ENCODE measurements at places on chromosomes 6 and 20.

GRCh38 chr20:10508468-10509251, 73.6 kb downstream of the SLX4IP start:
- DNase-seq, result peak; percentile 66

DNA sequence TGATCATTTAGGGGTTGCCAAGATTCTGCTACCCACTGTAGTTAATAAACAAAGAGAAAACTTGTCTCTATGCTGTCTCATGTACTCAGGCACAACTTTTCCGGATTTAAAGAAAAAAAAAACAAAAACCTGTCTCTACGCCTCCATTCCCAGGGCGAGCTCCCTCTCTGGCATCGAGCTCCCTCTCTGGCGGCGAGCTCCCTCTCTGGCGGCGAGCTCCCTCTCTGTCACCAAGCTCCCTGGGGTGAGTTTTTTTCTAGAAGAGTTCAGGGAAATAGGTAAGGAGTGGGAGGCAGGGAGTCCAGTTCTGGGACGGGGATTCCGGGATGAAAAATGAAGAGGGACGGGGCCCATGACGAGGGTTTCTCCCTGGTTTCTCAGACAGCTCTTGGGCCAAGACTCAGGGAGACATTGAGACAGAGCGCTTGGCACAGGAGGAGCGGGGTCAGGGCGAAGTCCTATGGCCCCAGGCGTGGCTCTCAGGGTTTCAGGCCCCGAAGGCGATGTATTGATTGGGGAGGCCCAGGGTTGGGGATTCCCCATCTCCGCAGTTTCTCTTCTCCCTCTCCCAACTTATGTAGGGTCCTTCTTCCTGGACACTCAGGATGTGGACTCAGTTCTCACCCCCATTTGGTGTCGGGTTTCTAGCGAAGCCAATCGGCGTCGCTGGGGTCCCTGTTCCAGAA, 16.5 kb upstream of the HLA-A start:
- peak; percentile 20 for DNase-seq

DNA sequence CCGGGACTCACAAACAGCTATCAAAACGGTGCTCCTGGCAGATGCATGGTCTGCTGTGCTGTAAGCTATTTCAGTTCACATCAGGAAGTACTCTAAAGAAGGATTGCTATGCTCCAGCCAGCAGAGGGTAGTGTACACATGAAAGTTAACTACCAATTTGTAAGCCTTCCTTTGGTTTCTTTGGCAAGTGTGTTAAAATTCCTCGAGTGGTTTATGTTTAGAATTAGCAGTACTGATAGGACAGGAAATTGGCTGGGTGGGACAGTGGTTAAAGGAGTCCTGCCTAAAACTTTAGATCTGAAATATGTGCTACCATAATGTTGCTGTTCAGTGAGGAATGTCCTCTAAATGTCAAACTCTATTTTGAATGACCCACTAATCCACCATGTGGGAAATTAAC, 47.4 kb downstream of the TRMT11 start:
- DNase-seq, result peak; percentile 93

DNA sequence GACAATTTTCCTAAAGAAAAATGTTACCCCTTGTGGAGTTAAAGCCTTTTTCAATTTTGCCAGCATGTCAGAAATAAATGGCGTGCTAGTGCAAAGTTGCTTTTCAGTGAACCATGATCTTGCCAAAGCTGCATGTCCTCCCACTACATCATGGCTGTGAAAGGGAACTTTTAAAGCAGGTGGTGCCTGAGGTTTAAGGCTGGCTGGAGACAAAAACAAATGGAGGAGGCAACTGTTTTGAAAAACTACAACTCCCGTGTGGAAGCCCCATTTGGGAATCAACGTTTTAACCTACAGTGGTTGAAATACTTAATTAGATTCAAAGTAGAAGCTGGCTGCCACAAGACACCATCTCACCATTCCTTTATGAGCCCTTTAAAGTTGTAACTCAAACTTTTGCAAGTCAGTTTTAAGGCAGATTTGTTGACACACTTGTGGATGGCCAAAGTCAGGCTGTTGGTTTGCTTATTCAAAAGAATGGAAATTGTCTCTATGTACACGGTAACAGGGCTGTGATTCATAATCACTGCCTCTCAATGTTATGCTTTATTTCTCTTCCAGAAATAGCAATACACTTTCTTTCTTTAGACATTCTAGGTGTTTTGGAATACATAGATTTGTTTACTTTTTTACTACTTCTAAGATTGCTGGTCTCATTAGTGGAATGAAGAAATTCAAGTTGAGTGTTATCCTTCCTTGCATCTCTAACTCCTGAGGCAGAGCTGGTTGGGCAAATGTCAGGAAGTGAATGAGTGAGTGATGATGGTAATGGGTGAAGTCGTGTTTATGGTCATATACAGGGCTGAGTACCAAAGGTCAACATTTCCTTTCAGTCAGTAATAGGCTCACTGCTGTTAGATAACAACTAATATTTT, 196.4 kb upstream of the GMDS start:
- no peak for DNase-seq

- no peak for DNase-seq
Measured at GRCh38 chr20:58614366-58614765, 36.7 kb upstream of the STX16 start.

- DNase-seq, result no peak
Measured at GRCh38 chr6:69005199-69005598, 370.1 kb downstream of the ADGRB3 start.

- no peak for DNase-seq
Measured at GRCh38 chr6:101001607-101002006, 120.5 kb upstream of the ASCC3 start.

GRCh38 chr6:25404693-25405169, 125.6 kb downstream of the CARMIL1 start:
- no peak for DNase-seq

GRCh38 chr6:37696841-37697662, 631 bp downstream of the MDGA1 start:
- DNase-seq, result no peak

DNA sequence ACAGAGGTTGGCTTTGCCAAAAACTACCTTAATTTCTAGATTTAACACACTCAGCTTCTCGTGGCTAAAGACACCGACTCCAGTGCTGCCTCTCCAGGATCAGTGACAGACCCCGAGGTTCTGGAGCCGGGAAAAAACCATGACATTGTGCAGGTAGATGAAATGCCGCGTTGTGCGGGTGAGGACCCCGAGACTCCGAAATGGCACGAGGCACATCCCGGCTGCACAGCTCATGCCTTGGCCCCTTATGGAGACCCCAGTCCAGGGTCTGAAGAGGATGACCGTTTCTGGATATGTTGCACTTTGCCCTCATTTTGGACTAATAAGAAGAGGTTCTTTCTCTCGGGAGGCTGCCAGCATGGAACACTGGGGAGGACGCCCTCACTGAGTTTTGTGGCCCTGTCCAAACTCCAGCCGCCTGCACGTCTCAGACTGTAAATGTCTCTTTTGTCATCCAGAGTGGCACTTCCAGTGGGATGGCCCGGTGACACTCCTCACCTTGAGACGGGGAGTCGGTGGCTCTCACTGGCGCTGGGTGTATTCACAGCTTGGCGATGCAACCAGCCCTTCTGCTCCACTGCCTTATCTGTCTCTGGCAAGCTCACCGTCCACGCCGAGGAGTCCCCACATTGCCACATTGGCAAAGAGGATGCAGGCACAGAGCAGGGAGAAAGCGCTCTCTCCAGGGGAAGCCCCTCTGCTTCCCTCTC, 245.2 kb downstream of the SMOC2 start:
- DNase-seq, result no peak

DNA sequence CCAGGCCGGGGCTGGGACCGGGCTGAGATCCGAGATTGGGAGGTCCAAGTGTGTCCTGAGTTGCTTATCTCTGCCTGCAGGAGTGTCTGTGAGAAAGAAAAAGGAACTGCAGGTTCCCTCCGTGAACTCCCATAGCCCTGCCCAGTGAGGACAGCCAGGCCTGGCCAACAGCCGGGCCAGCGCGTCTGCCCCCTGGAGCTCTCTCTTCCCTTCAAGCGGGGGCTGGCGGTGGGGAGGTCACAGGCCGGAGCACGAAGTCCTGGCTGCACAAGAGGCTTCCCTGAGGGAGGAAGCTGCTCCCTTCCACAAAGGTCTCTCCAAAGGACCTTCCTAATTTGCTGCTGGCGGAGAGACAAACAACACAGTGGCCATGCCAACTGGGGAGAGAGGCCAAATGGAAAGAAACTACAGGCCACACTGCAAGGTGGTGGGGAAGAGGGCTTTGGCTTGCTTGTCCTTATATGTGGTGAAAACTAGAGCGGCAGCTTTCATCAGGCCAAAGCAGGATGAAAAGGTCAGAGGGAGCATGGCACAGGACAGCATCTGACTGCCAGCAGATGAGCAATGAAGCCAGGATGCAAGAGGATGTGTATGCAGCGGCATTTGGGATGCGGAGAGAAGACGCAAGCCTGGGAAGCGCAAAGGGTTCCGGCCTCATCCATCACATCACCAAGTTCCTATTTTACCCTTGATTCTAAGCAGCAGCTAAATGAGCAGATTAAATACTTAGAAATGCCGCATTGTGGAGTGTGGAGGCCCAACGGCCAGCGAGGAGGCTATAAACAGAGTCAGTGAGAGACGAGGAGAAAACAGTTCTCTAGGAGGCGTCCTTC, 260.0 kb downstream of the ERMARD start:
- DNase-seq, result peak; percentile 98

GRCh38 chr6:28488916-28489365, 26.7 kb downstream of the GPX6 start:
- DNase-seq, result peak; percentile 89

GRCh38 chr6:100775667-100776066, 105.5 kb downstream of the ASCC3 start:
- DNase-seq, result peak; percentile 19

- no peak for DNase-seq
Measured at GRCh38 chr6:21199262-21199661, 394.3 kb upstream of the SOX4 start.

- DNase-seq, result no peak
Measured at GRCh38 chr20:37821696-37822095, 81.2 kb upstream of the VSTM2L start.

DNA sequence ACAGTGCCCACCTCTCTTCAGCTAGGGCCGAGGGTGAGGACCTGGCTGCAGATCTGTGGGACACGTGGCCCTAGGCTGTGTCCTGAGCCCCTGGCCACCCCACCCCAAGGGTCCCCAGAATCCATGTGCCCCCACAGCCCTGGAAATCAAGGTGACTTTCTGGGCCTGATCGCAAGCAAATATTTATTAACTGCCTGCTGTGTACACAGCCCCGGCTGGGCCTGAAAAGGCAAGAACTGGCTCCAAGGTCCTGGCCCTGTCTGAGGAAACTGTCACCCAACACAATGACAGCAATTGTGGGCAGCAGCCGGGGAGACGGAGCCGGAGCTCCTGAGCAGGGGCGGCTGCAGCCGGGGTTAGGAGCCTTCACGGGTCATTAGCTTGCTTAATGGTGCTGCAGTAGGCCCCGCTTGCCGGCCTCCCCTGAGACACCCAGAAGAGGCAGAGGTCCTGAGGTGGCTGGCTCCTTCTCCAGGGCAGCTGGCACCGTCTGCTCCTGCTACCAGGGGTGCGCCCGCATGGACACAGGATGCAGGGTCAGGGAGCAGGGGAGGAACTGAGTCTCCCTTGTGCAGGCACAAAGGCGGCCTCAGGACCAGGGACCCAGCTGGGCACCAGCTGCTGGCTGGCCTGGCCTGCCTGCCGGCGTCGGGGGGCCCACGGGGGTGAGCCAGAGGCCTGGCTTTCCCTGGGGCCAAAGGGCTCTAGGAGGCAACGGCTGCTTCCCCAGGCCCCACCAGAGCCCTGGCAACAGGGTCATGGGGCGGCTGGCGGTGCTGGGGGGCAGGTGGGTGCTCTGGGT, 24.1 kb downstream of the NPEPL1 start:
- DNase-seq, result no peak

DNA sequence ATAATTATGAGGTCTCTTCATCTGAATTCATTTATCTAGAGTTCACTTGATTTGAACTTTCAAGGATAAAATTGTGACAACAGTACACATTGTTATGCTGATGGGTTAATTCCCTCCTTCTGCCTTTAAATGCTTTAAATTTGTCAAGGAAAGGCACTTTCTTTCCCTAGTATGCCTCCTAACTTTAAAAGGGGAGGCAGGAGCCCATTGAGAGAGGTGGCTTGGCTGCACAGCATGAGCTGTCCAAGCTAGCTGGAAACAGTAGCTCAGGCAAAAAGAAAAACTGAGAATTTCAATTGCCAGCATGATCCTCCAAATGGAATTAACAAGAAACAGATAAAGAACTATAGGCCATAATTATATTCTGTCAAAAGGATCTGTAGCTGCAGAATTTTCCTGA, 243.3 kb upstream of the GRIK2 start:
- DNase-seq, result no peak

DNA sequence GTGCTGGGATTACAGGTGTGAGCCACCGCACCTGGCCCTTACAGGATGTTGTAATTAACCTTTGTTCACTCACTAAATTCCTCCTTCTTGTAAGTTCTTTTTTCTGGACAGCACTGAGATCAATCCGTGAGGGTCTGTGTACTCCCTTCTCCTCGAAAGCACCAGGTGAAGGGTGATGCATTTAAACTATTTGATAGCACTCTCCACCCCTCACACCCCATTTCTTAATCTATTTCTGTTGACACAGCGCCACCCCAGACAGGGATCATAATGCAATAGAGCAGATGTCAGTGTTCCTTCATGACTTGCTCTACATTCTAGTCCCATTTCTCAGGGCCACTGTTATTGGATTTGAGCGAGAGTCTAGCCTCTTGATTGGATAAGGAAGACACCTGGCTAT, 46.3 kb downstream of the PPP1R14C start:
- DNase-seq, result no peak

DNA sequence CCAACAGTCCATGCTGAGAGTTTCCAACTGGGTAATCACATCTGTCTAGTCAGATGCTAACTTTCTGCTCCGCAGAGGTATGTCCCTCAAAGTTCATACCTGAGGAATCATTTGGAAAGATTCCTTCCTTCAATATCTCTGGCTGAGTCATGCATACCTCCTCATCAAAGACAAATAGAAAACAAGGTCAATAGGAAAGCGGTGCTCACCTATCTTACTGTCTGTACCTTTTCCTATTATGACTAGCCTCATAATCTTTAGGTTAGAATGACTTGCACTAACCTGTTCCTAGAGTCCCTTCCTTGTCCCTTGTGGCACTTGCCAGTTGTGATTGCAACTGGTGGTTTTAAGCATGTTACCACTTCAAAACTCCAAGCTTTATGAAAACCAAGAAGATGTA, 78.2 kb upstream of the PTPRK start:
- no peak for DNase-seq

GRCh38 chr20:38222231-38222922, 38.2 kb downstream of the KIAA1755 start:
- DNase-seq, result peak; percentile 73

GRCh38 chr20:62025394-62025793, 40.3 kb downstream of the TAF4 start:
- peak; percentile 63 for DNase-seq

All from hematopoietic multipotent progenitor cell treated with erythropoietin and hydrocortisone succinate and interleukin-3 and kit ligand, for 8 days (in vitro differentiated cells).